Stimulated activated CD4-positive, alpha-beta T cell treated with anti-CD3 and anti-CD28 coated beads, Interleukin-1b, Interleukin-23, amount 100 ng/mL, for 24 hours (primary cell): ENCODE measurements at places on chromosomes 12 and 14.
A peak's percentile ranks its signal among the peaks of the same experiment; 100 is the strongest.

DNA sequence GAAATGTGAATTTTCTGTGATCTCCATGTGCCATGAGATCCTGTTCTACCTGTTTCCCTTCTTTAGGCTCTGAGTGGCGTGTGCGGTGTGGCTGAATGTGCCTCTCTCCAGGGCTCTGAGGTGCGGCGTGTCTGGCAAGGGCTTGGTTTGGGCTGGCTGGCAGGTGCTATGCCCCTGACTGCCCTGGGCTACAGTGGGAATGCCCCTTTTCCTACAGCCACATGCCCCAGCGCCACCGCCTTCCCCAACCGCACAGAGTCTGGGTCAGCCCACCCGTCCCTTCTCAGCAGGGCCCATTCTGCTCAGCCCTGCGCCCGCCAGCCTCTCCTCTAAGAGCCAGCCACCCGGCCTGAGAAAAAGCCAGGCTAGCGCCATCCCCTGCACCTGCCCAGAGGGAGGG, 24.7 kb downstream of the BTBD6 start:
- no peak for DNase-seq

DNA sequence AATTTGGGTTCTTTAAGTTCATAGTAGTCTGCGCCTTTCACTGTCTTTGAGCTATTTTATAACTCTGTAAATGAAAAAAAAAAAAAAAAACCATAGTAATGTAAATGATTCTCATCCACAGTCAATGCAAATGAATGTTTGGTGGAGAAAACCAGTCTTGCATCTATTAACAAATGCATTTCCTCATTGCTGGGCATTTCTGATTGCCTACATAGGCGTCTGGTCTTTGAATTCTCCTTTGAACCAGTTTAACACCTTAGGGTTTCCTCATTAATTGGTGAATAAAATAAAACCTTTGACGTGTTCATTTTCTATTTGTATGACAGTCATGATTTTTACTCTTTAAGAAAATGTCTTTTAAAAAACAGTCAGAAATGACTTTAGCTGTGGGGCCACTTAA, 114.8 kb downstream of the C12orf75 start:
- DNase-seq, result no peak

DNA sequence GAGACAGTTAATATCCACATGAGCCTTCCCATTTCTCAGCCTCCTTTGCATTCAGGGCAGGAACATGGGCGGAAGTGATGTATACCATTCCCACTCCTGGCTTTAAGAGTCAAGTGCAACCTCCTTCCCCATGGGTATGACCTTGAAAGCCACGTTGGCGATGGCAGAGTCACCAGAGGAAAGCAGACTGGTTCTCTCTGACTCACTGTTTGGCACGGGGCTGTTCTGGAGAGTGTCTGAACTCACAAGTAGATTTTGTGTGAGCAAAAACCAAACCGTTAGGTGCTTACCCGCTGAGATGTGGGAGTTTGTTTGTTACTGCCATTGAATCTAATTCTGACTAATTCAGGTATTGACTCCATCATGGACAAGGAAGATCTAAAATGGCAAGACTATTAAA, 36.7 kb upstream of the PZP start:
- peak; percentile 40 for DNase-seq

- DNase-seq, result no peak
These were observed 118.6 kb downstream of the SMOC1 start for GRCh38 chr14:69997849-69998248.

- DNase-seq, result no peak
These were observed 78.5 kb downstream of the ARL6IP4 start for GRCh38 chr12:123058980-123059379.

DNA sequence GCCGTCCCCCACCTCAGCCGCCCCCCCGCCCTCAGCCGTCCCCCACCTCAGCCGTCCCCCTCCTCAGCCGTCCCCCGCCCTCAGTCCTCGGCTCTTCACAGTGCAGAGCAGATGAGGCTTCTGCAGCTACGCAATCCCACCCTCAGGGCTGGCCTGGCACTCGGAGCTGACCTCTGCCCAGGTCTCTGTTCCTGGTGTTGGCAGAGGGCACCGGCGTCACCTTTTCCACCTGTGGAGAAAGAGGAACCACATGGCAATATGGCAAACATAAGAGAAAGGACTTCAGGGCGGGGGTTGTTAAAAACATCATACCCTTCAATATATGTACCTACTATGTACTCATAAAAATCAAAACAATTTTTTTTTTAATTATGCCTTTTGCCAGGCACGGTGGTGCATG, 45.8 kb downstream of the MLXIP start:
- no peak for DNase-seq

GRCh38 chr12:1122786-1123185, 131.8 kb downstream of the ERC1 start:
- no peak for DNase-seq
